Activated effector memory CD4-positive, alpha-beta T cell treated with anti-CD3 and anti-CD28 coated beads, Interleukin-2, amount 50 U/mL, for 16 hours (primary cell): ENCODE measurements at places on chromosomes 12 and 14.

DNA sequence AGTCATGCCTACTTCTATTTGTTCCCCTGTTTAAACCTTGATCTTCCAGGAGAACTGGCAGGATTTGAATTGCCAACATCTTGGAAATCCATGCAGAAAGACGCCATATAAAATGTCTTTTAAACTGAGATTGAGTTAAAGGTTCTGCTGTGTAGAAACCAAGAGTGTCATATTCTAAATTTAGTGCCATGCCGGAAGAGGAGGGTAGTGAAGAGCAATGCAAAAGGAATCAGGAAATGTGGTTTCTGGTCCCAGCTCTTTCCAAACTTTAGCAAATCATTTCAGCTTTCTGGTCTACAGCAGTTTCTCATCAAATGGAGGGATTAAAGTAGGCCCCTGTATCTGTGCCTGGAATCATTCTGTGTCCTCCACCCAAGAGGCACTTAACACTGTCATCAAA, 85.7 kb downstream of the BTG1 start:
- no peak for DNase-seq

- no peak for DNase-seq
Observed at GRCh38 chr12:57190037-57190436, 26.6 kb upstream of the NXPH4 start.

- DNase-seq: peak; percentile 36
Observed at GRCh38 chr12:55697686-55698085, 10.0 kb downstream of the ITGA7 start.

- no peak for DNase-seq
Observed at GRCh38 chr12:109523504-109523903, 46.1 kb downstream of the UBE3B start.

GRCh38 chr14:42490536-42490935, 883.9 kb downstream of the LRFN5 start:
- DNase-seq: no peak

- DNase-seq: no peak
Observed at GRCh38 chr14:104657563-104658324, 31.7 kb upstream of the INF2 start.

- DNase-seq: no peak
Observed at GRCh38 chr14:43651185-43651787, 855.8 kb downstream of the FSCB start.

DNA sequence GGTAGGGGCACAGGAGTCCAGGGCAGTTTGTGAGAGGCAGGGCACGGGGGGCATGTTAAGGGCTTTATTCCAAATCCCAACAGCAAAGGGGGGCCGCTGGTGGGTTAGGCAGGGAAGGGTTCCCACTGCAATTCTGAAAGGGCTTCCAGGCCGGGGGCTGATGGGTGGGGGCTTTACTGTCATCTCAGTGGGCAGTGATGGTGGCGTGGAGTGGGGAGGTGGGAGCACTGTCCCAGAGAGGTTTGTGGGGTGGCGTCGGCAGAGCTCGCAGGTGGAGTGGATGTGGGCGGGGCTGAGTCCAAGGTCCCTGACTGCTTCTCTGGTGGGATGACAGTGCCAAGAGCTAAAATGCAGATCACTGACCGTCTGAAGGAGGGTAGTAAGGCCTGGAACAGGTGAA, 121.6 kb upstream of the EVL start:
- DNase-seq: no peak

DNA sequence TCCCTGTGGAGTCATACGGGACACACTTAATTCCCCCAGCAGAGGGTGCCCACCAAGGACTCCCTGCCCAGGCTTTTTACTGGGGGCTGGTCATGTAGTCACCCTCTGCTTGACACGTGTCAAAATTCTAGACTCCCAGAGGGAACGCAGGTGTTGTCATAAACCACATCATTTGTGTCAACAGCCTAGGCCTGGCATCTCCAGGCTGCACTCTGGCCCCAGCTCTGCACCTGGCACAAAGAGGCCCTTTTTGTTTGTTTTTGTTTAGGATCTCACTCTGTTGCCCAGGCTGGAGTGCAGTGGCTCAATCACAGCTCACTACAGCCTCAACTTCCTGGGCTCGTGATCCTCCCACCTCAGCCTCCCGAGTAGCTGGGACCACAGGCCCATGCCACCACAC, 21.1 kb downstream of the BRI3BP start:
- DNase-seq: no peak

DNA sequence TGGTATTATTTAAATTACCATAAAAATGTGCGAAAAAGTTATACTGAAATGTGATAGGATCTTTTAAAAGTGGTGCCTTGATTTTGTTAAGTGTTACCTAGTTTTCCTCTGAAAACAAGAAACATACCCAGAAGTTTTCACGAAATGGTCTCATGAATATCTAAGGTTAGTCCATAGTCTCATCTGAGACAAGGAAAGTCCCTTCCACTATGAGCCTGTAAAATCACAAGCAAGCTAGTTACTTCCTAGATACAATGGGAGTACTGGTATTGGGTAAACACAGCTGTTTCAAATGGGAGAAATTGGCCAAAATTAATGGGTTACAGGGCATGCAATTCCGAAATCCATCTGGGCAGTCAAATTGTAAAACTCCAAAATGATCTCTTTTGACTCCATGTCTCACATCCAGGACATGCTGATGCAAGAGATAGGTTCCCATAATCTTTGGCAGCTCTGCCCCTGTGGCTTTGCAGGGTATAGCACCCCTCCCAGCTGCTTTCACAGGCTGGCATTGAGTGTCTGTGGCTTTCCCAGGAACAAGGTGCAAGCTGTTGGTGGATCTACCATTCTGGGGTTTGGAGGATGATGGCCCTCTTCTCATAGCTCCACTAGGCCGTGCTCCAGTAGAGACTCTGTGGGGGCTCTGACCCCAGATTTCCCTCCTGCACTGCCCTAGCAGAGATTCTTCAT, 271.4 kb downstream of the NAV3 start:
- DNase-seq: no peak

GRCh38 chr12:50078281-50078680, 6.9 kb upstream of the SMARCD1 start:
- no peak for DNase-seq

GRCh38 chr12:130977743-130978095, 24.0 kb downstream of the ADGRD1 start:
- DNase-seq: no peak

GRCh38 chr12:62301080-62301798, 41.0 kb downstream of the USP15 start:
- no peak for DNase-seq

- DNase-seq: no peak
Observed at GRCh38 chr12:123165537-123165936, 14.6 kb upstream of the PITPNM2 start.

DNA sequence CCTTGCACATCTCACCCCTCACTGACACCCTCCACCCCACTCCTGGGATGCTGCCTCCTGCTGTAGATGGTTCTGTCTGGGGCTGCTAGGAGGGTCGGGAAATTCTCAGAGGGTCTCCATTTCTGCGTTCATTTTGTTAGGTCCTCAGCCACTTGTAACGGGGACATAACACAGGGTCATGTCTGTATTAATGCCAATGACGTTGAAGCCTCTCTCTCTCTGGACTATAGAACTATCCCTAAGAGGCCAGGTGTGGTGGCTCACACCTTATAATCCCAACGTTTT, 14.6 kb downstream of the SIVA1 start:
- DNase-seq: no peak

GRCh38 chr14:103057372-103058163, at the start of gene CDC42BPB:
Gene CDC42BPB (minus strand): TSS chr14:103057549. CDS start chr14:103057173, 376 bp downstream.
- DNase-seq: peak; percentile 87

DNA sequence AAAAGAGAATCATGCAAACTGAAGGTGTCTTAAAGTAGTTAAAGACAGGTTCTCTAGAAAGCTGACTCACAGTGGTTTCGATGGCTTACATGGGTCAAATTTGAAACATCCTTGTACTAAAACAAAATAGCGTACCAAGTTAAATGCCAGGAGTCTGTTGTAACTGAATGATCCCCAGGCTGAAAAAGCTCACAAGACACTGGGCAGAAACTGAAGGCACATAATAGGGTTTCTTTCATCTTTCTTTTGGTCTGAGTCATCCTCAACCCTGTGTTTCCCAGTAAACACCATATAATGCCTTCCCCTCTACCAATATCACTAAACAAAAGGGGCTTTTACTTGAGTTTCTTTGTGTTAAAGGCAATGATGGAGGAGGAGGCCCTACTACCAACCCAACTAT, 12.8 kb downstream of the ZFYVE1 start:
- no peak for DNase-seq

DNA sequence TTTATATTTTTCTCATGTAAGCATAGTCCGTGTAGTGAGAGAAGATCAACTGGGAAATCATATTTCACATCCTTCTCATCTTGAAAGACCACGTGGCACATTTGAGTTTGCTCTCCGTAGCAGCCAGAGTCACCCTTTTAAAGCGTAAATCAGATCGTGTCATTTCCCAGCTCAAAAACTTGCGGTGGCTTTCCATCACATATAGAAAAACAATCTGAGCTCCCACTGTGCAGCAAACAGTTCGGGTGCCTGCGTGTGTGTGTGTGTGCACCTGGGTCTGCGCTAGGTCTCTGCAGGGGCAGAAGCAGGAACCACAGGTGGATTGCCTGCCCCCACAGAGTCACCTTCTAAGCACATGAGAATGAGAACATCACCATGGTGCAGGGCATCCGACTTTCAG, 338.2 kb downstream of the TRHDE start:
- no peak for DNase-seq

- DNase-seq: no peak
Observed at GRCh38 chr12:111494676-111495075, 89.0 kb downstream of the SH2B3 start.

- no peak for DNase-seq
Observed at GRCh38 chr14:54803396-54803795, 99.2 kb downstream of the GCH1 start.

DNA sequence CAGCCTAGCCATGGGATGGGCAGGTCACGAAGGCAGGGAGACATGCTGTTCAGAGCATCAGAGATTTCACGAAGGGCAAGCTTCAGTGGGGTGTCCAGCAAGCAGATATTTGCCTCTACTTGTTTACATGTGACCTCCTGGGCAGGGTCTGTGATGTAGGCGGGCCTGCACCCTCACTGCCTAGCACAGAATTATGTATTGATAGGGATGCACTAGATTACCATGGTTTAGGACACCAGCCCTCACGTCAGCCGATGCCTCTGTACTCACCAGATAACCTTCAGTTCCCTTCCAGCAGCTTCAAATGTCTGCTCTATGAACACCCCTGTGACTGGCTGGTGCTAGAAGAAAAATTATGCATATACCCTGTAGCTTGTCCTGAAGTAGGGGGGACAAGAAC, 5.1 kb upstream of the EIF5 start:
- DNase-seq: no peak

- DNase-seq: no peak
Observed at GRCh38 chr14:65606460-65606859, 193.9 kb downstream of the FUT8 start.

DNA sequence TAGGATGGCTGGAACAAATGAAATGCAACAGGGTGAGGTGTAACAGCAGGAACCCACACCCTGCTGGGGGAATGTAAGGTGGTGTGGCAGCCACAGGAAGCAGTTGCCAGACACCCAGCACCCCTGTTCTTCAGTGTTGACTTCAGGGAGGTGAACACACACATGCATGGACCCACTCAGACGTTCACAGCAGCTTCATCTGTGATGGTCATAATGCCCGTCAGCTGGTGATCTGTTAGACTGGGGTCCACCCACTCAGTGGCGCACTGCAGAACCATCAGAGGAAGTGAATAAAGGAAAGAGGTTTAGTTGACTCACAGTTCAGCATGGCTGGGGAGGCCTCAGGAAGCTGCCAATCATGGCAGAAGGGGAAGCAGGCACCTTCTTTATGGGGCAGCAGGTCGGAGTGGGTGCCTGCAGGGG, 22.7 kb upstream of the TEX22 start:
- peak; percentile 67 for DNase-seq

GRCh38 chr12:27635349-27635972, 60.8 kb upstream of the REP15 start:
- DNase-seq: no peak
